Activated naive CD8-positive, alpha-beta T cell treated with anti-CD3 and anti-CD28 coated beads for 36 hours (primary cell): ENCODE measurements at places on chromosomes 1 and 21.

DNA sequence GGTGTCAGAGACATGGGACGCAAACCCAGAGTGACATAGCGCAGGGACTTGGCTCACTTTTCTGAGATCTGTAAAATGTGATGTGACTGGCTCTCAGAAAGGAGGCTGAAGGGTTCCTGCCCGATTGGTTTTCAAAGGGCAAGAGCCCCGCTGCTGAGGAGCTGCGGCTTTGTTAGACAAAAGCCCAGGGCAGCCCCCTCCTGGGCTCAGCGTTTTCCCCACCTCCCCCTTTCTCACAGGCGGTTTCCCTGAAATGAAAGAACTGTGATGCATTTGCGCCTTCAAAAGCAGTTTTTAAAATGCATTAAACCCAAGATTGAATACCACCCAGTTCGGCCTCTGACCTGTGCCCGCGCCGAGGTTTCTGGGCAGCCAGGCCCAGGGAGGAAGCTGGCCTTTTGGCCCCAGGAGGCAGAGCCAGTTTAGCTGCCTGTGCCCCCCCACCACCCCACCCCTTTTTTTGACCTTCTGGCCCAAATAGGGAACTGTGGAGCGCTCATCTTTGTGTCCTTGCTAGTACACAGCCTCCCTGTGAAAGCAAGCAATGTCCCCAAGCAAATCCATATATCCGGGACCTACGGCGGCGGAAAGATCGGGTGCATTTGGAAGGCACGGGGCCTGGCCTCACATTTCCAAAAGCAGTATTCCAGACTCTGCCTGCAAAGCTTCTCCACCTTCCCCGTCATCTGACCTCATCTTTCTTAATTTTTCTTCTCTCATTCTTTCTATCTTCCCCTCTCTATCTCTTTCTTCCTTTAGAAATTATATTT is 28.6 kb downstream of the CD247 start:
- peak overlapping the region; percentile 98 for H3K27ac ChIP-seq
- H3K36me3 ChIP-seq = peaks cover 70% of the 10 kb centered on the region
- peak overlapping the region; percentile 75 for H3K4me3 ChIP-seq
- H3K4me1 ChIP-seq = peaks cover 90% of the 10 kb centered on the region
- DNase-seq = peak; percentile 76

- no peak for DNase-seq
- no peak overlapping the region for H3K4me3 ChIP-seq
- H3K36me3 ChIP-seq = no peaks in the 10 kb centered on the region
- H3K27me3 ChIP-seq = no peaks in the 10 kb centered on the region
- no peaks in the 10 kb centered on the region for H3K4me1 ChIP-seq
- H3K27ac ChIP-seq = no peak overlapping the region
Measured at GRCh38 chr1:187226396-187226795, 397.6 kb downstream of the PLA2G4A start.

DNA sequence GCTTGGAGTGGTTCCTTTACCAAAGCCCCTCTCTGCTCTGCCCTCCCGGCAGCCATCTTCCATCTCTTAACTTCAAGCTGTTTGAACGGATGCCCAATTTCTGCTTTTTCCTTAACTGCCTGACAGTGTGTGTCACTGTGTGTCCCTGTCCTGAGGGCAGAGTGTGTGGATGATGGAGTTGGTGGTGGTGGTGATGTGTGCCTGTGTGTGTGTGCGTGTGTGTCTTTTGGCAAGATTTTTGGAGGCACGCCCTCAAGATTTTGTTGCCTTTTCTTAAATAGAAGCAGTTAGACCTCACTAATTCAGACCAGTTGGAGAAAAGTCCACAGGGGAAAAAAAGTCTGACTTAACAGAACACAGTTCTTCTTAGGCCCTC is 30.3 kb downstream of the SERTAD4 start:
- no peak overlapping the region for H3K4me3 ChIP-seq
- no peaks in the 10 kb centered on the region for H3K36me3 ChIP-seq
- DNase-seq = no peak
- H3K27me3 ChIP-seq = peaks cover 11% of the 10 kb centered on the region

GRCh38 chr1:229154811-229155210 is 116.1 kb upstream of the RAB4A start:
- H3K27me3 ChIP-seq = no peaks in the 10 kb centered on the region
- H3K4me1 ChIP-seq = peaks cover 16% of the 10 kb centered on the region
- H3K4me3 ChIP-seq = no peak overlapping the region
- no peak for DNase-seq
